GF-D8 (cell line): ENCODE measurements at places on chromosomes 4 and X.

DNA sequence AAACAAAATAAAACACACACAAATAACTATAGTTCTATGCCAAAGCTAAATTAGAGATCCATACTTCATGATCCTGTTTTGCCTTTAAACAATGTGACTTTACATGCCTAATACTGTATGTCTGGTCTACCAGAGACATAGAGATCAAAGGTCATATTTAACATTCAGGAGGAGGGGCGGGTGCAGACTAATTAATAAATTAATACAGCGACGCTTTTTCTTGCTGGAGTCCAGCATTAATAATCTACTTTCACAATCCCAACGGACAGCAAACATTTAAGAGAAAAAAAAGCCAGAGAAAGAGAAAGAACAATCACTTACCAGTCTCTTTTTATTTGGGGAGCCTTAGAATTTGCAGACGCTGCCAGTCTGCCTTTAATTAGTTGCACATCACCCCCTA lies 509 bp downstream of the CXXC4 start:
- no peak for DNase-seq

DNA sequence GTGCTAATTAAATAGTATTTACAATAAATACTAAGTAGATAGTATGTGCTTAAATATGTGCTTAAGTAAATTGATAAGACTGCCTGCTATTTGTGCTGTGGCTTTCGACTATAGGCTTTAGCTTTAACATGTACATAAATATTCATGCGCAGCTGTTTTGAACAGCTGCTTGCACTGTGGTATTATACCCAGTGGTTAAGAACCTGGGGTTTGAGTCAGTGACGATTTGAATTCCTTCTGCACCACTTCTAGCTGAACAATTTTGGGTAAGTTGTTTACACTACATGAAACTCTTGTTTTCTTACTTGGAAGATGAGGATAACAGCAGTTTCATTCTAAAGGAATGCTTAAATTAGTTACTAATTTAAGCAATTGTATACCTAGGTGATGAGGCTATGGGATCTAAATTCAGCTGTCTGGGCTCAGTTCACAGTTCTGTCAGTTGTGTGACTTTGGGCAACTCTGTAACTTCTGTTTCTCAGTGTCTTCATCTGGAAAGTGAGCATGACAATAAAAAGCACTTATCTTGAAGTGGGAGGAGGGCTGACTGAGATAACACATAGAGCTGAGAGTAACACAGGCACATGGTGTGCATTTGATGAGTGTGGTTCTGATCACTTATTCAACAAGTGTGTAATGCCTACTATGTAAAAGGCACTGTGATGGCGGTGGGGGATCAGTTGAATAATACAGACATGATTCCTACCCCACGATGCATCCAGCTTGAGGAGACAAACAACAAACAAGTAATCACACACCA lies 37.0 kb downstream of the HPGDS start:
- DNase-seq, result no peak

GRCh38 chrX:70954871-70955270 lies 24.0 kb upstream of the SLC7A3 start:
- no peak for DNase-seq

GRCh38 chr4:138595171-138595570 lies 353.0 kb upstream of the SLC7A11 start:
- DNase-seq, result no peak

GRCh38 chrX:149511081-149511480 lies 6.0 kb upstream of the IDS start:
- DNase-seq, result no peak

DNA sequence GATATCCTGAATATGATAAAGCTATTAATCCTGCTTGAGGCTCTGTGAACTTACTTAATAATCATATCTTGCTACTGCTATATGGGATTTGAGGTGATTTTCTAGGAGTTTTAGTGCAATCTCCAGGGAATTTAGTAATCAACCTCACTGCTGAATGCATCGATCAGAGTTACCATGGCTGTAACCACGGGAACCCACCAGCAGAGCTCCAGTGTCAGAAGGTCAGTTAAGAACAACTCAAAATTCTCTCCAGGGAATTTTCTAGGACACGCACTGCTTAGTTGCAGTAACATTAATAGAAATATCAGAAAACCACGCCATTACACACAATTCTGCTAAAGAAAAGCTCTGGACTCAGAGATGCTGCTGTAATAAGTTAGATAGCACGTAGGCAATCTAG lies 1477.2 kb upstream of the TENM3 start:
- DNase-seq, result no peak

DNA sequence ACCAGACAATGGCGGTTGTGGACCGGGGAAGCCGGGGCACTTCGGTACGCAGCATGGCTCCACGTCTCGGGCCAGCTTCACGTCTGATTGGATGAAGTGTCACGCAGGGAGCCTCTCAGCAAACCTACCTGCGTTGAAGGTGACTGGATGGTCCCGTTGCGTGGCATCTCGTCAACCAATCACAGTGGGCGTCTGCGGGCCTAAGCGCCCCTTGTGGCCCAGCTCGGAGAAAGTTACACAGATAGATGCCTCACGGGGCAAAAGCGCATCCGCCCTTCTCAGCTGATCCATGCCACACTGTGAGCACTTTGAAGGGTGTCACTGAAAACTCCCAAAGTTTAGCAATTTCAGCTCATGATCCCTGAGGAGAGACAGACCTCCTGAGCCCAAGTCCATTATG lies at the start of gene H2BW1:
Gene H2BW1 (minus strand): TSS at position 103 of the 400 bp plus-strand sequence. CDS start 132 bp downstream, outside the sequence.
- DNase-seq, result no peak

GRCh38 chr4:48698029-48698971 lies 81.8 kb downstream of the FRYL start:
- DNase-seq, result peak; percentile 19

DNA sequence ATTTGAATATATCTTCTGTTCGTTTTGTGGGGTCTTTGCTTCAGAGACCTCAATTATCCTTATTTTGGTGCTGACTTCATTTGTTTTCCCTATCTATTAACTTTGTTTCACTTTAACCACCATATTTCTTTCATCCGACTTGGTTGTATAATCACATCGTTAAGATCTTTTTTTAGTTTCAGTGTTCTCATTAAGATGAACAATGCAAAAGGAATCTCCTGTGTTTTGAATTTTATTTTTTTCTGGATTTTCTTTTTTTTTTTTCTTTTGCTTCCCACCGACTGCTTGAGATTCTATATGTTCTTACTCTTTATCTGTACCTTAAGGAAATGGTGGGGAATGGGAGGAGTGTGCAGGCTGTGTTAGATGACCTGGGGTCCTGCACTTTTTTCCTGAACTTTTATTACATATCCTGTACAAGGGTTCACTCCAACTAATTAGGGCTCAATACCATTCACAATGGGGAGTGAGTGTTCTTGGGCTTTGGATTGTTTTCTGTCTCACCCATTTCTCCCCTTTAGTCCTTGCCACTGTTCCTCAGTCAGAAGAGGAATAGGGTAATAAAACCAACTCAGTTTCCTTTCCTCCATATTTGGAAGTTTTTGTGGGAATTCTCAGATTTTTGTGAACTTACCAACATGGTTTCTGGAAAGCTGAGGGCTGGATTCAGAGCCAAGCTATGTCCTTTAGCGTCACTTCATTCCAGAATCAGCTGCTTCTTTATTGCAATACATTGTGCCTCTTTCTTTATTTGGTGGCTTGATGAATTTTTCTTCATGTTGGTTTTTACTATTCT lies 43.2 kb upstream of the BMPR1B start:
- DNase-seq, result no peak

DNA sequence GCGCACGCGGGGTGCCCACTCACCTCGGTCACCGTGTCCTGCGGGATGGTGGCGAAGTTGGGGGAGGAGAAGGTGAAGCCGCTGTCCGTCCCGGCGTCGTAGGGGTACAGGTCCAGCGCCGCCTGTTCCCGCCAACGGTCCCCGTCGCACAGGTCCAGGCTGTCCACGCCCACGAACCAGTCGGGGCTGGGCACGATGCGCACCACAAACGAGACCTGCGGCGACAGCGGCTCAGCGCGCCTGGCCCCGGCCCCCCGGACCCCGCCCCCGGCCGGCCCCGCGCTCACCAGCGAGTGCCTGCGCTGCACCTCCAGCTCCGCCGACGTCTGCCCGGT lies 1.4 kb downstream of the SPON2 start:
- DNase-seq, result no peak

GRCh38 chr4:158750379-158750778 lies 18.4 kb upstream of the FNIP2 start:
- no peak for DNase-seq

- no peak for DNase-seq
These were observed 51.6 kb upstream of the HDAC8 start for GRCh38 chrX:72624194-72624593.

GRCh38 chr4:98544141-98544817 lies 114.1 kb downstream of the TSPAN5 start:
- DNase-seq, result no peak

- peak; percentile 62 for DNase-seq
These were observed 96.3 kb upstream of the MSX1 start for GRCh38 chr4:4762909-4763821.

DNA sequence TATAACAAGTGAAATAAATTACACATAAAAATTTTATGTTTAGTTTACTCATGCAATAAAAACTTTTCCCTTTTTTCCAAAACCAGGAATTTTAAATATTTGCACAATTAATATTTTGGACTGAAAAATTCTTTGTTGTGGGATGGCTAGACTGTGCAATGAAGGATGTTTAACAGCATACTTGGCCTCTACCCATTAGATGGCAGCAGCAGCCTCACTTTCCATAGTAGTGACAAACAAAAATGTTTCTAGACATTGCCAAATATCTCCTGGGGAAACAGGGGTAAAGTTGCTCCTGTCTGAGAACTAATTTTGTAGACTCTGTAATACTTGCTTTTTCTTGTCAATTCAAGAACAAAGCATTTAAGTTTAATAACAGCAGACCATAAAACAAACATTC lies 49.8 kb downstream of the SCLT1 start:
- DNase-seq, result no peak

DNA sequence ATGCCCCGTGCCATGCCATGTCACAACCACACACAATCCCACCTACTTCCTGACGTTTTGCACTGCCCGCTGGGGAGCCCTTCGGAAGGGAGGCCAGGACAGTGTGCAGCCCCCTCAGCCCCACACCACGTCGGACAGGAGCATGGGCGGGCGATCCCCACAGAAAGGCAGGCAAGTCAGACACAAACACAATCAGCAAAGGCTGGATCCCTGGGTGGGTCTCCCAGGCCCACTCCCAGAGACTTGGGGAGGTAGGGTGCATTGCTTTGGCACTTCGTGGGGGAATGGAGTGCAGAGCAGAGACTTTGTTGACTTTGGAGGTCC lies 14.1 kb downstream of the LETM1 start:
- DNase-seq, result no peak

DNA sequence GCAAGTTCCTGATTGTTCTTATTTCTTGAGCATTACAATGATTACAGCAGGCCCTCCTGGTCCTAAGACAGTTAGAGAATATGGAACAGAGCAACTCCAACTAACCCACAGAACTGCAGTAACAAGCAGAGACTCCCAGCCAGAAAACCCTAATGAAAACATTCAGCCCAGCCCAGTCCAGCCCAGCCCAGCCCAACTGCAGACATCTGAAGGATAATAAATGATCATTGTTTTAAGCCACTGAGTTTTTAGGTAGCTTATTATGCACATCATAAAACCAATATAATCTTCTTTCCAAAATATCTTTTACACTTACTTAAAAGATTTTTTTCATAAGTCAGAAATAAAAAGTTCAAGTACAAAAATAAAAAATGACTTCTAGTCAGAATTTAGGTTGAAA lies 51.3 kb downstream of the SPOCK3 start:
- no peak for DNase-seq

GRCh38 chr4:73152893-73153292 lies 83.4 kb upstream of the COX18 start:
- no peak for DNase-seq

GRCh38 chr4:68249434-68249833 lies 3.9 kb upstream of the TMPRSS11B start:
- DNase-seq, result no peak

DNA sequence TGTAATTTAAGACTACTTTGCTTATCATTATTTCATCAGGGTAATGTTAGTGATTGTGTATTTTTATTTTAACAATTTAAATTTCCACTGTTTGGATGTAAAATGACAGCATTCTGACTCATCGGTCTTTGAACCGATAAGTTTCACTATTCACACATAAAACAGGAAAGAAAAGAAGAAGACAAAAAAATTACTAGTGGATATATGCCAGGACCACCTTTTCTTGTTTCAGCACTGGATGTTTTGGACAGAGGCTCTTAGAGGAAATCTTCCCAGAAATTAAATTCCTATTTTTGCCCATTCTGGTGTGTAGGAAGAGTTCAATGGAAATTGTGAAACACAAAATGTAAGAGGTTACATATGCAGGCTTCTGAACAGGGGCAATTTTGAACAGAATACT lies 57.4 kb downstream of the VEGFC start:
- no peak for DNase-seq

DNA sequence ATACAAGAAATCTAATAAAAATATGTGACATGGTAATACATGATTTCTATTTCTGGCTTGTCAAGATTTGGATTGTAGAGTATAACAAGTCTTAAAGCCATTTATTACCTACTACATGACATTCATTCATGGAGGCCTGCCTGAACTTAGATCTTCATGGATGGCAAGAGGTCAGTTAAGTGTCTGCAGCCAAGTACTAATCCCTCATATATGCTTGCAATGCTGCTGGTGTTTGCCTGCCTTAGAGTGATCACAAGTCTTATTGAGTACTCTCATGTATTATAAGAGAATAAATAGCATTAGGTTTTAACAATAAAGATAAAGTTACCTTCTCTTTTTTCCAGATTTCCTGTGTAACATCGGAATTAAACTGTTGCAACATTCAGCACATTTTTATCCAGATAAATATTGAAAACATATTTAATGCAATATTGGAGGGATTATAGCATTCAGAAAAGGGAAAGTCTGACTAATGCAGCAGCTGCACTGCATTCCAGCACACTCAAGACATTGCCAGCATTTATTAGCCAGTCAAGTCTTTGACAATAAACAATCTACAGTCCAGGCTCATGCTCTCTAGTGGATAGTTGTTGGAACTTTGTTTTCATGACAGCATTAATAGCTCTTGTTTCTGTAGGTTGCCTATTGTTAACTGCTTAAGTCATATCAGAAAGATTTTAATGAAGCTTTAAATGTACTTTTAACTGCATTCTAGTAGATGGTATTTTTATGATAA lies 737.1 kb downstream of the FAT4 start:
- no peak for DNase-seq

GRCh38 chr4:186201535-186202230 lies 10.3 kb downstream of the CYP4V2 start:
- peak; percentile 39 for DNase-seq

DNA sequence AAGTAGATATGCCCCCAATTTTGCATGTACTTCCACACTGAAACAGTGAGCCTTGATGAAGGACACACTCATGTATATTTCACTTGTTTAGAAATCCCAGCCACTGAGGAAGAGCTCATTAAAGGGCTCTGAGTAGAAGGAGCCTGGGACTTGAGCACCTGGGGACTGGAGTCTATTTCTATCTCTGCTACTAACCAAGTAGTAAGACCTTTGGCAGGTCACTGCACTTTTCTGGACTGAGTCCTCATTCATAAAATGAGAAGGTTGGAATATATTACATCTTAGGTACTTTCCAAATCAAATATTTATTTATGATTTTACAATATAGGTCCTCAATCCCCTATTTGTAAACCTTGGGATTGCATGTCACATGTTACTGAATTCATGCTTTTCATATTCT lies 78.2 kb upstream of the C4orf54 start:
- DNase-seq, result no peak
